Left renal pelvis (tissue), 4 donors: ENCODE measurements at places on chromosomes 12 and 14. TPM values are rescaled to one million over a fixed set of nuclear protein-coding genes. Genes with fewer than 3 reads are reported as not detected.

DNA sequence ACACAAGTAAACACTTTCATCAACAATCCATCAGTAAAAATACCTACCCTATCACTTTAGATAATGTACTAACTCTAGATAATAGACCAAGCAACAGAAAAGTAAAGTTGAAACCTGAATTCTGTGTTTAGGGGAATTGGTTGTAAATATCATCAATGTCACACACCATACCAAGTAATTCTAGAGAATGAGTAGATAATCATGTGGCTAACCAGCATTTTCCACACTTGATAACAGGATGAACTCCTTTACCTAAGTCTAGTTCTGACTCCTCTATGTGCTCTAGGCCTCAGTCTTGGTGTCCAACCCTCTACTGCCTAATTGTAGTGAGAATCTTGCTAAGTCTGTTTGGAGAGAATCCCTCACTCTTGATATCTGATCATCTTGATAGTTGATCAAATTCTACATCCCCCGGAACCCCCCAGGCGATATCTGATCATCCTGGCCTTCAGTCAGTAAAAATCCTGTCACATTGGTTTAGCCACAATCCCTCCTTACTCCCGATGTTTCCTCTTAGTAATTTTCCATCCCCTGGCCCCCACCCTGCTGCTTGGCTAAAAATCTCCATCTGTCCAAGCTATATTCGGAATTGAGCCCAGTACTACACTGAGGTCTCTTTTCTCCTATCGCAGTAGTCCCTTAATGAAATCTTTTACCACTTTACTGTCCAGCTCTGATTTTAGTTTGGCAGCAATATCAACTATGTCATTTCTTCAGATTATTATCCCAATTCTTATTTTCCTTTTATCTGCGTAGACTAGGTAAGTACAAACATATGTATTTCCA lies 3.4 kb upstream of the SLCO1A2 start:
- DNase-seq: no peak

DNA sequence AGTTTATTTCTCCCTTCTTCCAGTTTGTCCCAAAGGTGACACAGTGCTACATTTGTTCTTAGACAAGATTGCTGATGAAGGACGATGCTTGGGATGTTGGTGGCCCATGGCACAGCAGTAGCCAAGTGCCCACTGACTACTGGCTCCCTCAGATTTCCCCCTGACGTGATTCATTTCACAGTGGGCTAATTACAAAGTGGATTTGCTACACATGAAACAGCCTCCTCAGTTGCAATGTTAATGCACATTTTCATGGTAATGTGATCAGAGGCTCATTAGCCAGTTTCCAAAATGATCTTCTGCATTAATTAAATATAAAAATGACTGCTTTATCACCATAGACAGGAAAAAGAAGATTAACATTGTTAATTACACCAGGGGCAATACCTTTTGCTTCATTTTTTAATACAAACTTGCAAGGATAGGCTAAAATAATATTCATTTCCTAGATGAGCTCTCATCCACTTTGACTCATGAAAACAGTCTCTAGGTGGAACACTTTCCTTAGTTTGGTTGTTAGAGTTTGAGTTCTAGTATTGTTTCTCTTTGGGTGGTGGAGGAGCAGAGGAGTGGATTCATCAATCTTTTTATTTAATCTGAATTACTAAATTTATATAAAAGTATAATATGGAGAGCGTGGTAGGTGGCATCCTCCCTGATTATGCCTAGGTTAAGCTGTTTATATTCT lies 250.9 kb downstream of the PDZRN4 start:
- DNase-seq: no peak

DNA sequence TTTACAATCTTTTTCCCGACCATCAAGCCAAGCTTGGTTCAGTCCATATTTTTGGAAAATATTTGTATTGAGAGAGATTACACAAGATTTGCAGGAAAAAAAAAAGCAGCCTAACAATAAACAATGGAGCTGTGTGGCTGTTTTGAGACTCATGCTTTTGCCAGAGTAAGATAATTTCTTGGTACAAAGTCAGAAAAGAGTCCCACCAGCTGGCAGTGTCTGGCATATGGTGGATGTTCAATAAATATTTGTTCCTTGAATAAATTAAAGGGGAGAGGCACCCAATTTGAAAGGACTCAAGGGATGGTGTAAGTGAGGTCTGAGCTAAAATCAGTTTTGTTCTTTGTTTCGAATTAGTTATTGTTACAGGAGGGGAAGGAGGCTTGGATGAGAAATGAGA lies 78.1 kb upstream of the RPH3A start:
- DNase-seq: no peak

DNA sequence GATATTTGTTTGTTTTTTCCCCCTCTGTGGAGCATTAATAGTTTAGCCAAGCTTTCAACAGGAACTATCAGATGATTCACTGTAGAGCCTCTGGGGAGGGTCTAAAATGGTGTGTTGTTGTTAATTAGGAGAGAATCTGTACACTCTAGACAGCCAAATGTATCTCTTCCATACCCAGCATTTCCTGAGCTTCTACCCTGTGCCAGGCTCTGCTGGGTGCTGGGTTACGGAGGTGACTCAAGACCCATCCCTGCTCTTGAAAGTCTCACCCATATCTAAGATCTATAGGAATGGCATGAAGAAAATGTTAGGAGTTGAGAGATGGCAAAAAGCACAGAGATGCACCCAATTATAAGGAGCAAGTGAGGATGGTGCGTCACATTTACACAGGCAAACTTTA lies 245.8 kb downstream of the C12orf75 start:
- no peak for DNase-seq

GRCh38 chr14:100219126-100219785 lies 19.7 kb upstream of the YY1 start:
- DNase-seq: no peak

DNA sequence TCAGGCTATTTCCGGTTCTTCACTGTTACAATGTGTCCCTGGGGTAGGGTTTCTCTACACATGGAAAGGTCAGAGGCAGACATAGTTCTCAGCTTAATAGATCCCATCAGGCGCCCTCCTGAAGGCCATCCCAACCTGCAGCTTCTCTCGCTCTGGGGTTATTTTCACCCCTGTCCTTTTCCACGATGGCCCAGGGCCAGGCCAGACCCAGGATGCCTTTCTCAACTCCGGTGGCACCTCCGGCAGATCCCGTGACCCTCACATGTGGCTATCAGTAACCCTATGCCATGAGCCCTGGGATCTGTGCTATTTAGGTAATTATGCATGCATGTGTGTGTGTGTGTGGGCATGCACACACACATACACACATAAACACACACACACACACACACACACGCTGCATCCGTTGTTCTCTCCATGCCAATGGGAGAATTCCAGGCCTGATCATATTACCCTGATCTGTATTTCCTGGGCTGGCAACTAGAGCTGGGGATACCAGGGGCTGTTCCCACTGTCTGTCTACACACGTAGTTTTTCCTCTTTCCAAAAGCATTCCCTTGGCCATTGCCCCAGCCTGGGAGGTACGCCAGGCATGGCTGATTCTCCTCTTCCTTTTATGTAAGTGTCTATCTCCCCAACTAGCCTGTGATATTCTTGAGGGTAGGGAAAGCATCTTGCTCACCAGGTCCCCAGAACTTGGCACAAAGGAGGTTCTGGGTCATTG lies 51.2 kb upstream of the NOS1 start:
- DNase-seq: no peak

DNA sequence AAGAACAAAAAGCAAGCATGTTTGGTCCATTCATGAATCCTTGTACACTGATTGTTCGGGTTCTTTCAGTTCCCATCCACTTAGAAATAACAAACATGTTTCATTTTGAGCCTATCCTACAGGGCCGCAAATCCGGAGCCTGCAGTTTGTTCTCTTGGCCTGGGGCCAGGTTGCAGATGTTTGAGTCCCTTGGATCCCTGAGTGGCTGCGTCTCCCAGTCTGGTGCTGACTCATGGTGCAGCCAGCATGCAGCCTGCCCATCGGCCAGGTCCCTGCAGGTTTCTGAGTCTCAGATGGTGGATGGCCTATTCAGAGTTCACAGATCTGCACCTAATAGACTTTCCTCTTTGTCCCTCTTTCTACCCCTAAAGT lies 1.9 kb upstream of the DYNC1H1 start:
- no peak for DNase-seq

DNA sequence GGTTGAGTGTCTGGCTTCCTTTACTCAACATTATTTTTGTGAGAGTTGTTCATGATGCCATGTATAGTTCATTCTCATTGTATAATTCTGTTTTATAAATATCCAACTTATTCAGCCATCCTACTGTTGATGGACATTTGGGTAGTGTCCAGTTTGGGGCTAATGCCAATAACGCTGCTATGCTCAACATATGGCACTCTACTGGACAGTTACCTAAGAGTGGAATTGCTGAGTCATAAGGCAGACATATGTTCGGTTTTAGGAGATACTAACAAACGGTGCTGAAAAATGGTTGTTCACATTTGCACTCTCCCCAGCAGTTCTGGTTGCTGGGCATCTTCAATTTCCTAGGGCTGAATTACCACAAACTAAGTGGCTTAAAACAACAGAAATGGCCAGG lies 28.7 kb upstream of the P2RX4 start:
- DNase-seq: no peak

GRCh38 chr14:101538878-101539277 lies 22.4 kb upstream of the DIO3 start:
- DNase-seq: no peak

DNA sequence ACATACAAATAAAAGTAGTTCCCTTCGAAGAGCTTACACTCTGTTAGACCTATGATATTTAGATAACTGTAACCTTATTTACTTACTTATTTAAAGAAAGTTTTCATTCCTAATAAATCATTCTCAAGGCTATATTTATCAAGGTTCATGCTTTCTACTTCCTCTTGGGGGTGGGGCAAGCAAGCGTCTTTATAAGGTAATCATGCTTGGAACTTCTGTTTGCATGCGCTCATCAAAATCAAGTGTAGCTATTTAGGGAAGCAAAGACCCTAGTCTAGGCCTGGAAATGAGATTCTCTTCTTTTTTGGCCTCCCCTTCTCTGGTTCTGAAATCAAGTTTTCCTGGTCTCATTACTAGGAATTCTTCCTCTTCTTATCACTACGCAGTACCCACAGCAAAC lies 766 bp downstream of the RERG start:
- no peak for DNase-seq

DNA sequence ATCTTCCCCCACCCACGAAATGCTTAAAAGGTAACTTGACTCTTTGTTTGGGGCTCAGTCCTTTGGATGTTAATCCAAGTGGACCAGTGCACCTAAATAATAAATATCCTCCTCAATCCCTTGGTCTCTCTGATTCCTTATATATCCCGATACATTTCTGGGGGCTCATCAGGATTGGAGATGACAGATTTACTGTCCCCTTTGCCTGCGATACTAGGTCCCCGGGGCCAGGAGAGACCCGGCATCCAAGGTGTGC lies 26.3 kb downstream of the KLRK1 start:
- DNase-seq: peak; percentile 25

DNA sequence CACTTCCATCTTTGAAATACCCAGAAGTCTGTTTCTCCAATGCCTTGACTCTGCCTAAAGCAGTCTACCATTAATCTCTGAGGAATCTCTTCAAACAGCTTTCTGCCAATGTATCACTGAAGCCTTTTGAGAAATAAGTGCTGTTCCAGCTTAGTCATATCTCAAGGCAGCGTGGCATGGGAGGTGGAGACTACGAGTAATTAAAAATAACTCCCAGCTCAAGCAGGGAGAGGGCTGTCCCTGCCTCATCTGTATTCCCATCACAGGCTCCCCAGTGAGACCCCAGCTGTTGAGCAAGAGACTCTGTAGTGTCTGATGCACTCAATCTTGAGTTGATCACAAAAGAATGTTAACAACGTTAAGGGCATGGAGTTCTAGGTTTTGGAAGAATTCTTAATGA lies 700.6 kb downstream of the DIO2 start:
- no peak for DNase-seq

DNA sequence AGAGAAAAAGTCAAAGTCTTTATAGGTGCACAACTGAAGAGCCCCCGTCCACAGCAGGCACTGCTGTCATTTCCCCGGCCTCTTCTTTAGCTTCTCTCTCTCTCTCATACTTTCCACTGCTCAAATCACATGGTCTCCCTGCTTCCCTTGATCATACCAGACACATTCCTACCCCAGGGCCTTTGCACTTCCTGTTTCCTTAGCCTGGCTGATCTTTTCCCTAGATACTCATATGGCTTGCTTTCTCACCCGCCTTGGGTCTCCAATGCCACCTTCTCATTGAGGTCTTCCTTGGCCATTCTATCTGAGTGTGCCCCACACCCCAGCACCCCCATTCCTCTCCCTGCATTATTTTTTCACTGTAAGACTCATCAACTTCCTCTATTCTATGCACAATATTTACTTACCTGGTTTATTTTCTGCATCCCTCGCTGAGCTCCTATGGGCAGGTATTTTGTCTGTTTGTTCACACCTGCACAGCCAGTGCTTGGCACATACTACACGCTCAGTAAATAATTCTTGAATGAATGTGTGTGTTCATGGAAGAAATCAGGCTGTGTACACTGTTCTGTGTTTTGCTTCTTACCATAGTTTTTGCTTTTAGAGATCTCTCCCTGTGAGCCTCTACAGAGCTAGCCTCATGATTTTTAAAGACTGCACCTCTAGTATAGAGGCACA lies 31.9 kb downstream of the SERPINA1 start:
- DNase-seq: no peak

GRCh38 chr14:50647282-50647681 lies 20.8 kb downstream of the SAV1 start:
- no peak for DNase-seq

DNA sequence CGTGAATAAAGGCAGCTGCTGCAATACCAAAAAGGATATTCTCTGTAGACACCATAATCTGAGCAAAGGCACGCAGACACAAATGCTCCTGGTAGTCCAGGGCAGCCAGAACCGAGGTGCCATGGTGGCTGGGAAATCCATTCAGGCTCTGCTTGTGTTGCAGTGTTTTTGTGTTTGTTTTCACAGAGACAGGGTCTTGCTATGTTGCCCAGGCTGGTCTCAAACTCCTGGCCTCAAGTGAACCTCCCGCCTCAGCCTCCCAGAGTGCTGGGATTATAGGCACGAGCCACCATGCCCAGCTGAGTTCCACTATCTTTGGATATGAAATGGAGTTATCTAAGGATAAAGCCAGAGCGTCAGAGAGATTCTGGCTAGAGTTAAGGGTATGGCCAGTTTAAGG lies 39.8 kb downstream of the DCAF4 start:
- DNase-seq: no peak

DNA sequence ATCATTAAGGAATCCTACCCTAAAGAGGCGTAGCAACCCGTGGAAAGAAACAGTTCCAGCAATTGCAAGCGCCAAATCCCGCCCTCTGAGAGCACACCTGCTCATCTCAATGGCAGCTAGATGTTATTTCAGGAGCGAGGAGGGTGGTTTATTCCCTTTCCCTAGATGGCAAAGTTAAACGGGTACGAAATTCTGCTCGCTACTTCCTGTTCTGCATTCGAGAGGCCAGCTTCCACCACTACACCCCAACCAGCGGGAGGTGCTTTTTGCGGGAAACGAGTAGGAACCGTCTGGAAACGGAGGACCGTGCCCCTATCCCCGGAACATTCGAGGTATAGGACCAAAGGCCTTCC lies 536 bp downstream of the VPS29 start:
- peak; percentile 2 for DNase-seq

GALNT16 gene
- 30.8 TPM for polyA plus RNA-seq

KRT83 gene
- not detected for polyA plus RNA-seq

COX8C gene
- polyA plus RNA-seq: 0.46 TPM

MBD6 gene
- polyA plus RNA-seq: 99.8 TPM

CREBL2 gene
- polyA plus RNA-seq: 26.5 TPM

TEX22 gene
- polyA plus RNA-seq: 2.8 TPM
